ENCODE measurements at places on chromosomes 1 and 21.

- DNase-seq: no peak
These were observed 13.5 kb downstream of the SLC37A1 start for GRCh38 chr21:42527127-42527488.

- DNase-seq: no peak
These were observed 31.8 kb downstream of the GNG4 start for GRCh38 chr1:235617808-235618207.

DNA sequence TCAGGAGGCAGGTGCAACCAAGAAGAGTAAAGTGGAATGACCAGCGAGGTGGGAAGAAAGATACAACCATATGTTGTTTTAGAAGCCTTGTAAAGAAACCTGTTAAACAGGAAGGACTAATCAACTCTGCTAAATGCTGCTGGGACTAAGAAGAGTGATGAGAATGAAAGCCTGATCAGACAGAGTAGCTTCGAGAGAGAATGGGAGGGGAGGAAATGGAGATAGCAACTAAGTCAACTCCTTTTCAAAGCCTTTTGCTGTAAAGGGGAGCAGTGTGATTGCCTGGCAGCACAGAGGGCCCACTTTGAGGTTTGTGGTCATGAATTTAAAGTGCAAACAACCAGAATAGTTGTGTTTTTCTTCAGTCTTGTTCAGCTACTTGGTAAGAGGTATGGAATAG lies 31.4 kb downstream of the SLC30A7 start:
- DNase-seq: peak; percentile 10

- DNase-seq: no peak
These were observed 21.0 kb upstream of the IFI44L start for GRCh38 chr1:78599294-78599693.

- DNase-seq: no peak
These were observed 292.9 kb downstream of the LTN1 start for GRCh38 chr21:28699596-28700259.

GRCh38 chr1:75838079-75838478 lies 41.4 kb downstream of the MSH4 start:
- no peak for DNase-seq

- no peak for DNase-seq
These were observed 256.4 kb downstream of the PRDM2 start for GRCh38 chr1:13956393-13956792.

- no peak for DNase-seq
These were observed 18.5 kb downstream of the NCF2 start for GRCh38 chr1:183571678-183572268.

DNA sequence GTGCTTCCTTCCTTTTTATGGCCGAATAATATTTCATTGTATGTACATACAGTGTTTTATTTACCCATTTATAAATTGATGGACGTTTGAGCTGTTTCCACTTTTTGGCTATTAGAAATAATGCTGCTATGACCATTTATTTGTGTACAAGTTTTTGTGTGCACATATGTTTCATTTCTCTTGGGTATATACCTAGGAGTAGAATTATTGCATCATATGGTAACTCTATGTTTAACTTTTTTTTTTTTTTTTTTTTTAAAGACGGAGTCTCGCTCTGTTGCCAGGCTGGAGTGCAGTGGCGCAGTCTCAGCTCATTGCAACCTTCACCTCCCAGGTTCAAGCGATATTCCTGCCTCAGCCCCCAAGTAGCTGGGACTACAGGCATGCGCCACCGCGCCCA lies 19.0 kb downstream of the SDHC start:
- no peak for DNase-seq

GRCh38 chr1:22745669-22746585 lies 35.3 kb downstream of the EPHB2 start:
- no peak for DNase-seq

DNA sequence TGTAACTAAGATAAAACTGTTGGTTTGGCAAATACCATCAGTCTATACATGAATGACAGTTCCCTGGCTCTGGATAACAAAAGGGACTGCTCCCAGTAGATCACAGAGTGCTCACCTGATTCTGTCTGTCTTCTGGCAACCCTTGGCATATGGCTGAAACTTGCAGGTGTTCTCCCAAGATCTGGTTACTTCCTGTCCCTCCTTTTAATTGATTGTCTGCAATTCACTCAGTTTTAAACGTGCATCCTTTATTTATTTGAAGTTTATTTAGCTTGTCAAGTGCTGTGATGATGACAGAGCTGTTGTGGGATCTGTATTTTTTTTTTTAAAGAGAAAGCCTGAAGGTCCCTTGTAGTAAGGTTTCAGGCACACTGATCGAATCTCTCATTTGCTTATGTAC lies 3.4 kb downstream of the KCNA3 start:
- no peak for DNase-seq

- no peak for DNase-seq
These were observed 34.9 kb downstream of the ADAMTS1 start for GRCh38 chr21:26810266-26810665.
